GM03348 (cell line): ENCODE measurements at places on chromosomes 5 and 9.

- DNase-seq: no peak
Measured at GRCh38 chr5:167514461-167514860, 777.0 kb upstream of the WWC1 start.

- no peak for DNase-seq
Measured at GRCh38 chr5:56148453-56148971, 84.6 kb downstream of the ANKRD55 start.

DNA sequence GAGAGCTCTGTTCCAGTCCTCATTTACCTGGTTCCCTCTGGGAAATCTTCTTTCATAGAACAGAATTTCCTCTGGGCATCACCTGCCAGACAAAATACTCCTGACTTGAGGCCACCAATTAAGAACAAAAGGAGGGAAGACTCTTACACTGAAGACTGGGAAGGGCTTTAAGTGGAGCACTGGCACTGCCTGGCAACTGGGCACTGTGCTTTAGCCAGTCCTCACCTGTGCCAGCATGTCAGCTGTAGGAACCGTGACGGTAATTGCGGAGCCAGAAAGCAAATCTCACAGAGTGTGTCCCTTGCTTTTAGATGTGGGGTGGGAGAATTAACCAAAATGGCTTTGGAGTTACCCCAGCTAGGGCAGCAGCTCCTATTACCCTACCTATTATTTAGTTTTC, 40.6 kb downstream of the FAM219A start:
- no peak for DNase-seq

DNA sequence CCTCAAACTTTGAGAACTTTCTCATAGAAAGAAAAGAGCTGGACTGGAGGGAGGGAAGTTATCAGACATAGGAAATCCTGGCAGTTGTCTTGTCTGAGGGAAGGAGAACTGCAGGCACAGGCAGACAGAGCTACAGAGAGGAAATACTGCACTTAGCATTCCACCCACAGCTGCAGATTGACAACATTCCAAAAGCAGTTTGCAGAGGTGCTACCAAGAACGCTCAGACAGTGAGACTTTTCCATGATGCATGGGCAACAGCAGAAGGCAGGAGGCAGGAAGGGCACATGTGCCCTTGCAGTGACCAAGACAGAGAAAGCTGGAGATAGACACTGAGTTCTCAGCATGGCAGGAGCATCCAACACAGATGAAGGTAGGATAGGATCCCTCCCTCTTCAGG, 327.5 kb upstream of the ZNF462 start:
- no peak for DNase-seq
